Putamen (tissue), 1 donor: ENCODE measurements at places on chromosomes 3 and 15.

DNA sequence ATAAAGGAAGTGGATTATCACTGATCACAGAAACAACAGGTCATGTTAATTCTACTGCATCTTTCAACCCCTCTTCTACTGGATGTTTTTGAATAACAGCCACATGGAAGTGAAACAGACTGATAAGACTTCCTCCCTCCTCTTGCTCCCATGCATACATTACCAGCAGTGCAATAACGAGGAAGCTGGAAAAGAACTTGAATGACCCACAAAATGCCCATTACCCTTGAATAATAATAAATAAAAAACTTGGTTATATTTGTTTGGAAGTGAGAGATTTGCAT lies 51.6 kb downstream of the RARB start:
- DNase-seq: no peak

GRCh38 chr15:67832031-67832551 lies 6.8 kb downstream of the SKOR1 start:
- no peak for DNase-seq

DNA sequence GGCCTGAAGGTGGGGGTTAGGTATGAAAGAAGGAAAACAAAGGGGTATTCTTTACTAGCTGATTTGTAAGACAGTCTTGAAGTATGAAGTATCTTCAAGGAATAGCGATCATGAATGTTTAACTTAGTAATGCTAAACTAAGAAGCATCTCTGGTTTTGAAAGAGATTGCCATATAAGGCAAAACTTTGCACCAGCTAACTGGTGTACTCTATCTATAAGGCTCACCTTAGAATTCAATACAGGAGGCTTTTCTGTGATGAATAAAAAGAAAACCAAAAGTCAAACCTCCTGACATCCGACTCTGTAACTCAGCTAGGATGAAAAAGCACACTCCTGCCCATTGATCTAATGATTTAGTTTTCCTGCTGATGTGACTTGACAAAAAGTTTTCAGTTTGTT lies 54.7 kb downstream of the FOXP1 start:
- no peak for DNase-seq

- no peak for DNase-seq
These were observed 128.8 kb upstream of the AADACL2 start for GRCh38 chr3:151604891-151605290.

GRCh38 chr3:136008221-136008620 lies 42.7 kb downstream of the PPP2R3A start:
- DNase-seq: no peak
